Progenitor cell of endocrine pancreas (in vitro differentiated cells): ENCODE measurements at places on chromosomes 11 and 22. TPM values are rescaled to one million over a fixed set of nuclear protein-coding genes. Genes with fewer than 3 reads are reported as not detected.

The TUB gene
- 14.9 and 16.3 TPM in 2 replicates for total RNA-seq

The TTC28 gene
- 33.3 and 35.2 TPM in 2 replicates for total RNA-seq

The RNF214 gene
- 53.9 and 55.8 TPM in 2 replicates for total RNA-seq

The PGR gene
- total RNA-seq, result not detected in 2 replicates

The SLC22A25 gene
- not detected in 2 replicates for total RNA-seq

The ZBTB16 gene
- total RNA-seq, result 29.6 and 32.6 TPM in 2 replicates

The SEC14L3 gene
- not detected in 2 replicates for total RNA-seq

The KDM4E gene
- total RNA-seq, result not detected in 2 replicates

The TSSK2 gene
- not detected in 2 replicates for total RNA-seq
